ENCODE measurements at places on chromosomes 1 and 21. TPM values are rescaled to one million over a fixed set of nuclear protein-coding genes. Genes with fewer than 3 reads are reported as not detected.
A peak's percentile ranks its signal among the peaks of the same experiment; 100 is the strongest.

The SLC22A15 gene
- total RNA-seq, result 7.2 TPM

The KLF17 gene
- 1.1 TPM for total RNA-seq

The MGST3 gene
- total RNA-seq, result 183 TPM

The HCN3 gene
- total RNA-seq, result 0.08 TPM

The PRELP gene
- total RNA-seq, result 1.4 TPM

The EPHA2 gene
- total RNA-seq, result 7.8 TPM

GRCh38 chr1:117116784-117117130 is 4.8 kb downstream of the TRIM45 start:
- DNase-seq, result no peak

DNA sequence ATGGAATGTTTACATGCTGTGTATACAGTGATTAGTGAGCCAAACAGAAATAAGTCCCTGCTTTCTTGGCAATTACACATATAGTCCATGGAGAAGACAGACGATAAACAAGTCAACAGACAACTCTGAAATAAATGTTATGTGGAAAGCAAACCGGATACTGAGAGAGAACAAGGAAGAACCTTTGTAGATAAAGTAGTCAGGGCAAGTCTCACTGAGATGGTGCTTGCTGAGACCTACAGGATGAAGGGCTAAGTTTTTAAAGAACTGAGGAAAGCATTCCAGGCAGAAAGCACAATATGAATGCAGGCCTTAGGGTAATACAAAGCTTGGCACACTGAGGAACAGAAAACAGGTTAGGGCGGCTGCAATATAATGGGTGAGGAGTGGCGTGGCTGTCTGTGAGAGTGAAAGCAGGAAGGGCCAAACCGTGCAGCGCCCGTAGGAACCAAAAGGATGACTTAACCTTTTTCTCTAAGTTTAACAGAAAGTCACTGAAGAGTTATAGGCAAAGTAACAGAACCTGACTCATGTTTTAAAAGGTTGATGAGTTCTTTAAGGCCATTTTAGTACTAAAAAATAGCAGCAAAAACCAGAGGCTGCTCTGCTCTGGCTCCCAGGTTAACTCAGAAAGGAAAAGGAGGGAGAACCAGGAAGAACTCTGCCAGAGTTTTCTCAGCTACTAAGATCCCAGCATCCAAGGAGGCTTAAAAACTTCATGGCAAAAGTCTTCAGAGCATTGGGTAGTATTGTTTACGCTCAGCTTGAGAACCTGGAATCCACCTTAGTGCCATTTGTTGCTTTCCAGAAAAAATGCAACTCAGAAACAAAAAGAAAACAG is 8.7 kb upstream of the TTF2 start:
- DNase-seq, result no peak

GRCh38 chr1:78918157-78918556 is 88.4 kb downstream of the ADGRL4 start:
- peak; percentile 31 for DNase-seq

DNA sequence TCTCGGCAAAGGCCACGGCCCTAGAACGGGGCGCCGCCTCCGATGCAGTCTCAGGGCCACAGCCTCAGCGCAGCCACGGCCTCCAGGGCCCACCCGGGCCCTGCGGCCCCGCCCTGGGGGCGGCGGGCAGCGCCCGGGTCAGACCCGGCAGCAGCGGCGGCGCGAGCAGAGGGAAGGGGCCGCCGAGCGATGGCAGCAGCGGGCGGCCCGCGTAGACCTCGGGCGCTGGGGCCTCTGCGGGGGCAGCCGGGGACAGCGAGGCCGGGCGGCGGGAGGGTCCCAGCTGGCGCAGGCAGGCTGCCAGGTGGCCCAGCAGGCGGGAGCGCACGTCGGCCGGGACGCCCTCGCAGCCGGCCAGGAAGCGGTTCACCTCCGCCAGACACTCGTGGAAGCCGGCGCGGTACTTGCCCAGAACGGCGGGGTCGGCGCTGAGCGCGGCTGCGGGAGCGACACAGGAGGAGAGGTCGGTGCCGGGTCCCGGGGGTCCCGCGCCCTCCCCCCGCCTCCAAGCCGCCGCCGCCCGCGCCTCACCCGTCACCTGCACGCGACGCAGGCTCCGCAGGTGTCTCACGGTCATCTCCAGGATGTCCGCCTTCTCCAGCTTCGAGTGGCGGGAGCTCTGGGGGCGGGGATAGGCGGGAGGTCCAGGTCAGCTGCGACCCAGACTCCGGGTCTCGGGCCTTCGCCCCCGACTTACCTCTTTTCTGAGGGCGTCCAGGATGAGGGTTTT is 737 bp downstream of the HES4 start:
- DNase-seq, result no peak

- DNase-seq, result no peak
Observed at GRCh38 chr1:185050823-185051451, 5.6 kb downstream of the RNF2 start.

DNA sequence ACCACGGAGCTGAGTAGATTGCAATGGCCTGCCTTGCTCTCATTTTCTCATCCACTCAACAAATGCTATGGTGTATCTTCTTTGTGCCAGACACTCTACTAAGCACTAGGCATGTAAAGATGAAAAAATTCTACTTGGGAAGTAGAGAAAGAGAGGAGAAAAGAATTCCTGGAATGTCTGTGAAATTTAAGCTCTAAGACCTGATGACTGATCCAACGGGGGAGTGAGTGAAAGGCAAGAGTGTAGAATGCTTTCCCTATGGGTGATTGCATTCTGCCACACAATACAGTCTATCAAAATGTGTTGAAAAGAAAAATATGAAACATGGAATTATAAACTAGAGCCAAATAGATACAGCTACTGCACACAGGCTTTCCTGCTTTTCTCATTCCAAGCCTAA is 82.3 kb downstream of the CYYR1 start:
- DNase-seq, result peak; percentile 8

GRCh38 chr1:226649780-226650179 is 89.3 kb downstream of the ITPKB start:
- peak; percentile 58 for DNase-seq

GRCh38 chr1:65231718-65232330 is 77.5 kb upstream of the DNAJC6 start:
- no peak for DNase-seq

- DNase-seq, result no peak
Observed at GRCh38 chr1:17958704-17959103, 148.9 kb upstream of the IGSF21 start.

GRCh38 chr1:200415227-200415626 is 5.4 kb upstream of the ZNF281 start:
- peak; percentile 19 for DNase-seq

DNA sequence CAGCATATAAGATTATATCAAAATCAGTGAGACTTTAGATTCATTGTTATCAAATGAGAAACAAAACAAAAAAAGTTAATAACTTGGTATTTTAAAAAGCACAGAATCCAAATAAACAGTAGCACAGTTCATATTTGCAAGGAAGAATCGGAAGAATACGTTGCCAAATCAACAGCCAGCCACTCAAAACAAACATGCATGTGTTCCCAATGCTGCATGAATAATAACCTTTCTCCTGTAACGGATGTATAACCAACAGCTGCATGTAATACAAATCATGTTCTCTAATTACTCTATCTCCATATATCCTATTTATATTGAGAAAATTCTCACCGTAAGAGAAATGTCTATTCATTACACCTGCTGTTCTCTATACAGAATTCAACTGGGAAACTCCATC is 98.9 kb upstream of the FOXD3 start:
- DNase-seq, result no peak

- DNase-seq, result no peak
Observed at GRCh38 chr1:50418600-50419109, 4.6 kb downstream of the DMRTA2 start.
